Left lobe of liver (tissue), 2 donors: ENCODE measurements at places on chromosomes 4 and X. TPM values are rescaled to one million over a fixed set of nuclear protein-coding genes. Genes with fewer than 3 reads are reported as not detected.

Gene STARD8
- total RNA-seq: 10.6 TPM

DNA sequence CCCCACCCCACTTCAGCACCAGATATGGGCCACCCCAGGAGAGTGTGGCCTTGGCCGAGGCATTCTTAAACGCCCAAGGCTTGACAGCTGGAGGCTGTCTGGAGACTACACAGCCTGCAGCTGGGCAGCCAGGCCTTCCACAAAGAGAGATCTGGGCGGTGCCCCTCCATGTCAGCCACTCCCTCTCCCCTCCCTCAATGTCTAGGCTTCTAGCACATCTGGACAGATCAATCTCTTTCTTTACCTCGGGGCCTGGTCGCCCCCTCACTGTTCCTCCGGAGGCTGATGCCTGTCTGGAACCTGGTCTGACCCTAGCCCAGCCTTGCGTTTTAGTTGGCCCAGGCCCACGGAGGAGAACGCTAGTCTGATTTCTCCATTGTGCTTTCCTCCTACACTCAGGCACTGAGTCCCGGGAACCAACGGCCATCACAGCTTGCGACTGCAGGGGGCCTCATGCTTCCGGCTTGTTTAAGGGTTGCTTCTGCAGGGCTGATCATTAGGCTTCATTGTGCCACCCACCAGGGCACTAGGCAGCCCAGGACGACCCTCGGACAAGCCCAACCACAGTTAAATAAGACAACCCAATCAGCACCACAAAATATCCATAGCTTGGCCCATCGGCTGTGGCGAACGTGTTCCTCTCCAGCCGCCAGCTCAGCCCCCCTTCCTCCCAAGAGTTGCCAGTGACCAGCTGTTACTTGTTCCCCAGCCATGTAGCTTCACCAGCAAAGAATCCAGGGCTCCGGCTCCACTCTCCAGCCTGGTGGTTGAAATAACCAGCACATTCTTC is 200.6 kb downstream of the BCOR start:
- DNase-seq: no peak

DNA sequence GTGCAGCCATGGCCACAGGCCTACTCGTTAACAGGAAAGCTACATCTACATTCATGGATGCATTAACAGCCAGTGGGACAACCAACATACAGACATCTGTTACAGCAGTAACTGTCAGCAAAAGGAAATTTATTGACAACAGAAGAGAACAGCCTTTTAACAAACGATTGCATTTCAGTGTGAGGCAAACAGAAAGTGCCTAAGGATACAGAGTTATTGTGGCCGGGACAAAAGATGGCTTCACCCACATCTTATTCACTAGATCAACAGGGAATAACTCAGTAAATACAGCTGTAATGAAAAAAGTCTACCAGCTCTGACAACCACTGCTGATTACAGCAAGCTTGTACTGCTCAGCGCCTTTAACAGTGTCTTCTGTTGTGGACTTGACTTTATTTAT is 61.5 kb upstream of the TBL1X start:
- DNase-seq: no peak

DNA sequence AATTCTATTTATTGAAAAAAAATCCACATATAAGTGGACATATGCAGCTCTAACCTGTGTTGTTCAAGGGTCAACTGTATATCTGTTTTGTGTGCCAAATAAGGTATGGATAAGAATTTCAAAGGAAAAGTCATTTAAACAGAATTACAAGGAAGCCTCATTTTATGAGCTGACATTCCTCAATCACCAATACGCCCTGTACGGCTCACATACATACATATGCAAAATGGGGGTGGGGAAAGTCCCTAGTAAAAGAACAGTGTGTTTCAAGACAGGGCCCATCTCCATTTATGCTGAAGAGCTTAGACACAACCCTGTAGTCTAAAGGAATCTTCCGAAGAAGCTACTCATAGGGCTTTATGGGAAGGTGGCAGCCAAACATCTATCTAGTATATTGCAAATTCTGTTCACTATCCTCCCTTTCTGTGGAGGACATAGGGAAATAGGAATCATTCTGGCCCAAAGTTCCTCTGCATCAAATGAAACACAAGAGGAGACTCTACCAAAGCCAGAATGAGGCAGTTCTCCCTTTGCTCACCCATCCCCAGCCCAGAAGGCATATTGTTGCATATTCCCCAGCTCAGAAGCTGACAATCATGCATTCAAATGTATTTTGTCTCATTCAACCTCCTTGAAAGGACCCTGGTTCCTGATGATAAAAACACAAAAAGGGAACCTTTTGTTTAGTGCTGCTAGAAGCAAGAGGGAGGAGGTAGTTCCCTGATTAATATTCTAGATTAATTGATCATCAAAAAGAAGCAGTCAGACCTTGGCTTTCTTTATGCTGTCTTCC is 13.7 kb upstream of the ZBTB33 start:
- no peak for DNase-seq

- DNase-seq: no peak
These were observed 21.2 kb upstream of the TBC1D9 start for GRCh38 chr4:140777386-140777785.

Gene ADGRG4
- 0.13 TPM for total RNA-seq

DNA sequence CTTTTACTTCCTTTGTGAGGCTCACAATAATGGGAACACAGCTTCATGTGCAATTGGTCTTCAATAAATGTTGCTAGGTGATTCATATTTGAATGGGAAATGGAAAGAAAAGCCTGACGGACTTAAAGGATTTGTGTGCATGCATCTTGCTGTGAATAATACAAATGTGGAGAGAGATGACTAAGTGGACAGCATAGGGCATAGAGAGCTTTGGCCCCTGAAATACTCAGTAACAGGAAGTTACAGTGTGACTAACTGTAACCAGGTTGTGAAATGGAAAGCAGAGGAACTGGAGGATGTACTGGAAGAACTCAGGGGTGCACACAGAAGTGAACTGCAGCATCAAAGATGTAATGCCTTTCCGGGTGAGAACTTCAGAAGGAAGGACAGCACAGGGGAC is 206.7 kb downstream of the MGST2 start:
- DNase-seq: no peak

DNA sequence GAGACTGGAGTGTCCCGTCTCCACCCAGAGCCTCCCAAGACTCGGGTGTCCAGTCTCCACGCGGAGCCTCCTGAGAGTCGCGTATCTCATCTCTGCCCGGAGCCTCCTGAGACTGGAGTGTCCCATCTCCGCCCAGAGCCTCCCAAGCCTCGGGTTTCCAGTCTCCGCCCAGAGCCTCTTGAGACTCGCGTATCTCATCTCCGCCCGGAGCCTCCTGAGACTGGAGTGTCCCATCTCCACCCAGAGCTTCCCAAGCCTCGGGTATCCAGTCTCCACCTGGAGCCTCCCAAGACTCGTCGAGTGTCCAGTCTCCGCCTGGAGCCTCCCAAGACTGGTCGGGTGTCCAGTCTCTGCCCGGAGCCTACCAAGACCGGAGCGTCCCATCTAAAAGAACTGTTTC is 2.3 kb downstream of the FAM47C start:
- DNase-seq: no peak

DNA sequence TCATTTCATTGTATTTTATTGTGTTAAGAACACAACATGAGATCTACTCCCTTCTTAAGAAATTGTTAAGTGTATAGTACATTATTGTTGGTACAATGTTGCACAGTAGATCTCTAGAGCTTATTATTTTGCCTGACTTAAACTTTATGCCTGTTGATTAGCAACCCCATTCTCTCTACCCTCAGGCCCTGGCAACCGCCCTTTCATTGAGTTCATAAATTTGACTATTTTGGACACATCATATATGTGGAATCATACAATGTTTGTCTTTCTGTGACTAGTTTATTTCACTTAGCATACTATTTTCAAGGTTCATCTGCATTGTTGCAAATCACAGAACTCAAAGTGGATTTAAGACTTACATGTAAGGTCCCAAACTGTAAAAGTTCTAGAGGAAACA is 222.1 kb downstream of the IL15 start:
- DNase-seq: no peak

- DNase-seq: no peak
These were observed 13.6 kb downstream of the AMTN start for GRCh38 chr4:70531981-70532380.

GRCh38 chrX:39502486-39502885 is 595.3 kb downstream of the BCOR start:
- DNase-seq: no peak

DNA sequence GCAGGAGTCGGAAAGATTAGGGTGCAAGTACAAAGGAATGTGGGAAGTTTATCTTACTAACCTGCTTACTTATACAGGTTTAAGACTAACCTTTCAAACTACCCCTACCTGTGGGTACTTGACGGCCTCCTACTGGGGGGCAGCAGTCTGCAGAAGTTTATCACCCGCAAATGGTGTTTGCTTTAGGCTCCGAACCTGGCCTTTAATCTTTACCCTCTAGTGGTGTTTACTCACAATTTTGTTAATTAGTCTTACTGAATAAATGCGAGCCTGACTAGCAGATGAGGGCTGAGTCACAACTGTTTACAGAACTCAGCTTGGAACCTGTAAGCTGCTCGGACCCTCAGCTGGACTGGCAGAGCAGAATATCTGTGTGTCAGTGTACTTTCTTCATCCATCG is 204.2 kb upstream of the GPRIN3 start:
- DNase-seq: no peak

- no peak for DNase-seq
These were observed 285.9 kb downstream of the KCTD8 start for GRCh38 chr4:44162538-44163270.

DNA sequence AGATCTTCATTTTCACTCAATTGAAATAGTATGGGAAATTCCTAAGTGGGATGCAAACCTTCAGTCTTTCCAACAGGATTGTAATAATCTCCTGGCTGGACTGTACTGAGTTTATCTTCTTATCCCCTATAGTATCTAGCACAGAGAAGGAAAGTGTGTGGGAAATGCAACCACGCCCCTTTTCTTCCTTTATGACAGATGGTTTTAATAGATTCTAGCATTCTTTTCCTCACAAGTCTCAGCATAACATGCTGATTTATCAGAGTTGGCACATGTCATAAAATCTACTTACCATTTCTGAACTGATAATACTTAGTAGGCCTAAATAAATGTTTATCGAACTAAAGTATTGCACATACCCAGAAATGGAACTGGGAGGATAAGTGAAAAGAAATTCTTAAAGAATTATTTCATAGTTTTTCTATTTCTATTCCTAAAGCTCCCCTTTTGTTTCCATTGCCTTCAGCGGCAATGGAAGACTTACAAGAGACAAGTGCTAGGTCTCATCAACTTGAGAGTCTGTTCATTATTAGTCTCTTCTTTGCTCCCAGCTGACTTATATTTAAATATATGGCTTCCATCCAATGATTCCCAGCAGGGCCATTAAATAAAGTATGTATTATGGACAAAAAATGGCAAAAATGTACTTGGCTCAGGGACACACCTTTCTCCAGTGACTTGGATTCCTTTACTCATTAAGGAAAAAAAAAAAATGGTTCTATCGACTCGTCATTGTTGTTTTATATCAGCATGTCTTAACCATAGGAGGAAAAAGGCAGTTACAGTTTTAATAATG is 484.5 kb downstream of the IL1RAPL1 start:
- no peak for DNase-seq

Gene PTCHD1
- 0.03 TPM for total RNA-seq

GRCh38 chr4:14022456-14022855 is 394.9 kb upstream of the BOD1L1 start:
- DNase-seq: no peak

DNA sequence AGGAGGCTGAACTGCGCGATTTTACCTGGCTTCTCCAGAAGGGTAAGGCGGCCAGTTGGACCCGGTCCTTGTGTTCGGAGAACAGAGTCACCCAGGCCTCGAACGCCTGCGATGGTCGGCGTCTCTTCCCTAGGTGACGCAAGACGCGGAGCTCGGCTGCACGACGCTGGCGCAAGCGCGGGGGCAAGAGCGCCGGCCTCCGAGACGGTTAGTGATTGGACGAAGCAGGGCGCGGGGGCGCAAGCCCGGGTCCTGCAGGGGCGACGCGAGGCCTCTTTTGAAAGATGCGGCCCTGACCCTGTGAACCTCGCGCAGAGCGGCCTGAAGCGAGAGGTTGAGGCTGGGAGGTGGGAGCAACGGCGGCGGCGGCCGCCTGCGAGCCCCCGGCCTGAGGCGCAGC is 428 bp downstream of the ADAD1 start:
- DNase-seq: no peak

GRCh38 chrX:34112459-34112858 is 19.7 kb downstream of the FAM47A start:
- DNase-seq: no peak

GRCh38 chrX:74540635-74541249 is 73.7 kb downstream of the RLIM start:
- no peak for DNase-seq

DNA sequence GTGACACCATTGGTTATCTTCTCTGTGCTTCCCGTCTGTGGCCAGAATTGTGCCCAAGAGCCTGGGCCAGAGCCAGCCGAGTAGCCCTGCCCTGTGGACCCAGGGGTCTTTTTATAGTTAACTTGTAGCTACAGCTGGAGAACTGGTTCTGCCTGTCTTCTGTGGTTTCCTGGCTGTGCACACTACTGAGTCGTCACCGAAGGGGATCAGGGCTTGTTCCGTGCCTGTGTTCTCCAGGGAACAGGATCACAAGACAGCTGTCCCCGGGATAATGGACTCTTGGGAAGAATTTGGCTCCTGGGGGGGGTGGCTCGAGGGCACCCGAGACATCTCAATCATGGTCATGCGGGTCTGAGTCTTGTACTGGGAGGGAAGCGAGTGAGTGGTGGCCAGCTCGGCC is 22.1 kb upstream of the OPN1LW start:
- DNase-seq: no peak

- DNase-seq: no peak
These were observed 325.1 kb upstream of the ANXA10 start for GRCh38 chr4:167767281-167767680.

- DNase-seq: no peak
These were observed 927.2 kb downstream of the STPG2 start for GRCh38 chr4:97216046-97216445.

- no peak for DNase-seq
These were observed 55.7 kb downstream of the DCHS2 start for GRCh38 chr4:154435895-154436294.

DNA sequence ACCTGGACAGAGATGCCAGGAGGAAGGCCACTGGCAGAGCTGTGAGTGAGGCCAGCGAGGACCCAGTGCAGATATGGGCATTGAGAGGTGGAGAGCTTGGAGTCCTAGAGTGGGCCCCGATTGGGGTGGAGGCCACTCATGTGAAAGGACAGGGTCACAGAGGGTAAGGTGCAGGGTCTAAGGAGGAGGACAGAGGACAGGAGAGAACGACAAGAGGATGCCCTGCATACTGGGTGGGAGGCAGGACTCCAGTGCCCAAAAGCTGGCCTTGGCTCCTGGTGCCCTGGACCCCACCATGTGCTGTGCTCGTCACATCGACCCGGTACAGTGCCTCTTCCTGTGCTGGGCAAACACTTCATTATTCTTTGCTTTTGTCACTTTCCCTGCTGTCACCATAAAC is 66.7 kb downstream of the NAT8L start:
- DNase-seq: no peak

GRCh38 chr4:124913237-124913636 is 200.7 kb upstream of the ANKRD50 start:
- DNase-seq: no peak
